Vagina (tissue), 2 donors: ENCODE measurements at places on chromosomes 1 and 21.

GRCh38 chr1:33823830-33824229, 40.0 kb upstream of the HMGB4 start:
- peak; percentile 18 for DNase-seq

DNA sequence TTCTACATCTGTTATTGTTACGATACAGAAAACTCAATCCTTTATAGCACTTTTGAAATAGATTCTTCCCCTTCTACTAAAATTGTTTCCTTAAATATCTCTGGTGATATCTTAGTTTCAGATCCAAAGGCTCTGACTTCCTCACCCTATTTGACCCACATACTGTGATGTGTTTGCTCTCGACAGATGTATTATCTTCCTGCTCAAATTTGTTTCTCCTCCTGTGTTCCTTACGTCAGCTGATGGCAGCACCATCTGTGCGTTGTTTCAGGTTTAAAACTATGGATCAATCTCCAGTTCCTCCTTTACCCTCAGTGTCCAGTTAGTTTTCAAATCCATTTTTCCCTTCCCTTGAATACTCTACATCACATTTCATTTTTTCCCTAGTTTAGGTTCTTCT, 274.4 kb downstream of the RYR2 start:
- DNase-seq: no peak

- DNase-seq: no peak
Measured at GRCh38 chr1:203593723-203594122, 32.9 kb upstream of the ATP2B4 start.

- no peak for DNase-seq
Measured at GRCh38 chr1:166233750-166234366, 67.1 kb upstream of the FAM78B start.

DNA sequence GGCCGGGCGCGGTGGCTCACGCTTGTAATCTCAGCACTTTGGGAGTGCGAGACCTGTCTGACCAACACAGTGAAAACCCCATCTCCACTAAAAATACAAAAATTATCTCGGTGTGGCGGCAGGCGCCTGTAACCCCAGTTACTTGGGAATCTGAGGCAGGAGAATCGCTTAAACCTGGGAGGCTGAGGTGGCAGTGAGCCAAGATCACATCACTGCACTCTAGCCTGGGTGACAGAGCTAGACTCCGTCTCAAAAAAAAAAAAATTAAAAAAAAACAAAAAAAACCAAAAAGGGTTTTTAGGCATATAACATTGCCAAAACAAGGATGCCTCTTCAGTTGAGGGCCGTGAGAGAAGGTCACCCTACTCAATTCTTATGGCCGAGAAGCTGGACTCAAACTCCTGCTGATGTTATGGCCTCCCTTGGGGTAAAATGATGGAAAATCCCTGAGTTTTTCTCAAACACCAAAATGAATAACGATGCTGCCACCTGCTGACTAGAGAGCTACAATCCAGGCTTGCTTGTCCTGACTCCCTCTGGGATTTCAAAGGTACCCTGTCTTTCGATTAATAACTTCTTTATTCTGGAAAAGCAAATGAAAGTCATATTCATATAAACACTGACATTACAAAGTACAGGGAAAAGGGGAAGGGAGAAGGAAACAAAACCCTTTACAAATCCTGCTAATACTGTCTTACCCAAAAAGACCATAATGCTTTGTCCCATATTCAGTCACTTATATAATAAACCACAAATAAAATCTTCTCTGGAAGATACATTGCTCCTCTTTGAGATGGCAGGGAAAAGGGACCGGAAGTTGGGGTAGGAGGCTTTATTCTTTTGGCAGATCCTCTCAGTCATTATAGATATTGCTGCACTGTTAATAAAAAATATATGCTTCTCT, 10.7 kb downstream of the RAB42 start:
- DNase-seq: no peak

DNA sequence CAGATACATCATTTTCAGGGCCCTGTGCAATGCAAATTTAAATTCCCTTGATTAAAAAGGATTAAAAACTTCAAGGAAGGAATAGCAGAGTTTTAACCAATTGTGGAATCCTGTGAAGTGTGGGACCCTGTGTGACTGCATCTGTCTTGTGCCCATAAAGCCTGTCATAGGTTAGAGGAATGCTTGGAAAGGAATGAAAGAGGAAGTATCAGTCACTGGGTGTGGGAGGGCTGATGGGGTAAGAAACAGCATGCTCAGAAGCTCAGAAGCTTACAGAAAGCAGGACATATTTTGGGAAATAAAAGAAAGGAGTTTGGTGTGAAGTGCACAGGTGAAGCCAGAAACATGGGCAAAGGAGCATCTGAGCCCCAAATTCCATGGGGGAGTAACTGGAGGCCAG, 150.8 kb upstream of the ETV3 start:
- DNase-seq: no peak

DNA sequence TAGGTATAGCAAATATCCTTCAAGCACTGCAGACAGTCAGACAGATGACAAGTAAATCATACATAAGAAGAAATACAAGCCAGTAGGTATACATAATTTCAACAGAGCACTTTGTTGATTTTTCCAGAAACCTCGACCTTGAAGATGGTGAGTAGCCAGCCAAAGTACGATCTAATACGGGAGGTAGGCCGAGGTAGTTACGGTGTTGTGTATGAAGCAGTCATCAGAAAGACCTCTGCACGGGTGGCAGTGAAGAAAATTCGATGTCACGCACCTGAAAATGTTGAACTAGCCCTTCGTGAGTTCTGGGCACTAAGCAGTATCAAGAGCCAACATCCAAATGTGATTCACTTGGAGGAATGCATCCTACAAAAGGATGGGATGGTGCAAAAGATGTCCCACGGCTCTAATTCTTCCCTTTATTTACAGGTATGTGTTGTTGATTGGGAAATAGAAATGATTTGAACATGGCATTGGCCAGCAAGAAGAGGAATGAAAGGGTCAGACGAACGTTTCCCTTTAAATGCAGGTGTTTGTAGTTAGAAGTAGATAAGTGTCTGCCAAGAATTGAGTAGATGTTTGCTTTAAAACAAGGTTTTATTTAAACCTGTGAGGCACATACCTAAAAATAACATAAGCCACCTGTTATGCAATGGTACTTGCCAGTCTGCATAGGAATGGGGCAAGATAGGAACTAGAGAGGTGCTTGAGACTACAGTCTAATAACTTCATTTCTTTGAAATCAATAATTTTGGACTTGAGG, 2.7 kb downstream of the PDIK1L start:
- DNase-seq: no peak

DNA sequence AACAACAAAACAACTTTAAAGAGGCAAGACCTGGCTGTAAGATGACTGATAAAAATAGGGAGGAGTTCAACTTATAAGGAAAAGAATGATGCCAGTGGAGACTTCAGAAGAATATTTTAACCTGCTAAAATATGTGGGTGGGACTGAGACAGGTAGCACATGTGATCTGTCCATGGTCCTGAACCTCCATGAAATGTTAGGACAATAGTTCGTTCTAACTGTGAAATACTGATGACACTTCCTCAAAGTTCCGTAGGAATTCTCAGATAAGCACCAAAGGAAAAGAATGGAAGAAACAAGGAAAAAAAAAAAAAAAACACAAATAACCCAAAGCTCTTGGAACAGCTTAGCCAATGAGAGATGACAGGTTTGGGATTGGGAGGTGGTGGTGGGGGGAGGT, 44.7 kb downstream of the CDC42BPA start:
- no peak for DNase-seq

GRCh38 chr21:45031571-45032191, 42.7 kb upstream of the ADARB1 start:
- DNase-seq: no peak

GRCh38 chr1:109371341-109371739, 26.4 kb downstream of the SORT1 start:
- no peak for DNase-seq

- no peak for DNase-seq
Measured at GRCh38 chr1:162994921-162995320, 74.2 kb upstream of the RGS4 start.

- no peak for DNase-seq
Measured at GRCh38 chr1:2178875-2179274, 15.7 kb downstream of the FAAP20 start.

DNA sequence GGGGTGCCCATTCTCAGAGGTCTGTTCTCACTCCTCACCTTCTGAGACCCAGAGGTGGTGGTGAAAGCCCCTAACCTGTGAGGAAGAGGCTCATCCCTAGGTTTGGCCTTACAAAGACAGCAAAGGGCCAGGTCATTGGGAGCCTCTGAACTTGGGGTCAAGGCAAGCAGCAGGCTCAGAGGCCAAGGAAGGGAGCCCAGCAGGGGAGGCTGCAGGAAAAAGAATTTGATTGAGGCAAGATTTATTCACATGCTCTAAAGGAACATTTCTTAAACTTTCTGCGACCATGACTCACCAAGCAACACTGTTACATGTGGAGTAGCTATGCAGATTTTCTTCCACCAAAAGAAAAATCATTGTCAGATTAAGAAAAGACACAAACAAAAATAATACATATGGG, 132.5 kb upstream of the SYT6 start:
- DNase-seq: no peak

GRCh38 chr1:224331824-224332223, 1.9 kb upstream of the NVL start:
- no peak for DNase-seq

DNA sequence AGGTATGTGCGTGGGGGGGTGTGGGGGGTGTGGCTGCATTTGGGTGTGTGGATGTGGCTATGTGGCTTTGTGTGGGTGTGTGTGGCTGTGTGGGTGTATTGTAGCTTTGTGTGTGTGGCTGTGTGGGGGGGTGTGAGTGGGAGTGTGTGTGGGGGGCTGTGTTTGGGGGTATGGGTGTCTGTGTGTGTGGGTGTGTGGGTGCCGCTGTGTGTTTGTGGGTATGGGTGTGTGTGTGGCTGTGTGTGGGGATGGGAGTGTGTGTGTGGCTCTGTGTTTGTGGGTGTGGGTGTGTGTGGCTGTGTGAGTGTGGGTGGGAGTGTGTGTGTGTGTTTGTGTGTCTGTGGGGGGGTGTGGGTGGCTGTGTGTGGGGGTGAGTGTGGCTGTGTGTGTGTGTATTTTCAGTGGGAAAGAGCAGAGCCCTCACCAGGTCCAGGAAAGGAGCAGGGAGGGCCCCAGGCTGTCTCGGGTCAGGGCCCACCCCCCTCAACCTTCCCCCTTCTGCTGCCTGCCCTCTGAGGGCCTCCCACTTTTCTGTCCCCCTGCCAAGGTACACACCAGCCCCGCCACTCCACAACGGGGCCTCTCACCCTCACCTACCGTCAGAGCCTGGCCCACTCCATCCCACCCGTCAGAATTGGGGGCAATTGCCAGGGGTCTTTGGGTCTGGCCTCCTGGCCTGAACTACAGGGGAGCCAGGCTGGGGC, 1.9 kb upstream of the COL8A2 start:
- no peak for DNase-seq

DNA sequence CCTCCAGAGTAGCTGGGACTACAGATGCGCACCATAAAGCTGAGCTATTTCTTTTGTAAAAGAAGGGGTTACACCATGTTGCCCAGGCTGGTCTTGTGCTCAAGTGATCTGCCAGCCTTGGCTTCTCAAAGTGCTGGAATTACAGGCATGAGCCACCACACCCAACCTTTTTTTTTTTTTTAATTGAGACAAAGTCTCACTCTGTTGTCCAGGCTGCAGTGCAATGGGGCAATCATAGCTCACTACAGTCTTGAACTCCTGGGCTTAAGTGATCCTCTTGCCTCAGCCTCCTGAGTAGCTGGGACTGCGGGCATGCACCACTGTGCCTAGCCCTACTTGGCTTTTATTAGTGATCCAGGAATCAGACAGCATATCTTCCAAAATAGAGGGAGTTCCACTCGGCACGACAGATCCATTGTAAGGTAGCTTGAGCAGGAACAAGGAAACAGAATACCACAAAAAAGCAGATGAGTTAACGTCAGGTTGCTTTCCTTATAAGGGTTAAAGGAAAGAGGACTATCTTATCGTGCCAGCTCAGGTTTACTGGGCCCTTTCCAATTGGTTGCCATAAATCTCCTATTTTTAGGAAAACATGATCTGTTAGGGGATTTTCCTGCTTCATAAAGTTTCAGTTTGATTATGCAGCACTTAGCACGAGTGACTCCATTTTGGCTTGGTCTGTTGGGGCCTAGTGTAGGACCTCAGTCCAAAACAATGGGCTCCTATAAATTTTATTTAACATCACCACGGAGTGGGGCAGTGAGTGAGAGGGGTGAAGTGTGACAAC, 45.2 kb downstream of the NENF start:
- no peak for DNase-seq

DNA sequence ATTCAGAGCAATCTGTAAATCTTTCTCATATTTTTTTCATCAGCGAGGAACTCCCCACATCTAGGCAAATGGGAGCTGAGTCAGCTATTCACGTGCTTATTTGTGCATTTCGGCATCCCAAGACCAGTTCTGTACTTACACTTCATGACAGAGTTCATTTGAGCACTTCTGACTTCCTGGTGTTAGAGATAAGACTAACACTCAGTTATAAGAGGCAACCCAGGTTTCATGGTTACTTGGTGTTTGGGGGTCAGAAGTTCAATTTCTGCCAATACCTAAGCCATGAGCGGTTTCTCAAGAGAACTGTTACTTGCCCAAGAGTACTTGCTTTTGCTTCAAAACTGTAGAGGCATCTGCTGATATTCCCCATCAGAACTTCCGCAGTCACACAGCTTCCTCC, 24.1 kb upstream of the DESI2 start:
- no peak for DNase-seq

- no peak for DNase-seq
Measured at GRCh38 chr1:30513396-30514136, 209.8 kb downstream of the MATN1 start.

- DNase-seq: no peak
Measured at GRCh38 chr1:82343381-82343780, 542.6 kb downstream of the ADGRL2 start.

- no peak for DNase-seq
Measured at GRCh38 chr1:152577168-152577567, 3.1 kb downstream of the LCE3D start.

DNA sequence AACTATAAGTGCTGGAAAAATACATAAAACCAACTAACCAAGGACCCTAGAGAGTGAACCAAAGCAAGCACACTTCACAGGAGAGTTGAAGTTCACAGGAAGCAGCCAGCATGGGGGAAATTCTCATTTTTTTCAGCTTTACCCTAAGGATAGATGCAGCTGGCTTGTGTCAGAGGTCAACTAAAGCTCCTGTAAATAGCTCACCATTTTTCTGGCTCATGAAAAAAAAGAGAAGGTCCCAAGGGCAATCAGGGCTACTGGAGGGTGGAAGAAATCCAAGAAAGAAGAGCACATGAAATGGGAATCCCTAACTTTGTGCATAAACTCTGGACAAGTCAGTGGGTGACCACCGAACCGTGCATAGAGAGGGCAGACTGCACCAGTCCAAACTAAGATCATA, 58.3 kb downstream of the KCNJ15 start:
- DNase-seq: no peak

- DNase-seq: no peak
Measured at GRCh38 chr1:185965870-185966269, 231.7 kb downstream of the HMCN1 start.
